GM12878 (cell line): ENCODE measurements at places on chromosomes 6 and 20. TPM values are rescaled to one million over a fixed set of nuclear protein-coding genes. Genes with fewer than 3 reads are reported as not detected.

GRCh38 chr20:7966176-7966575, 25.9 kb upstream of the HAO1 start:
- no peak for DNase-seq

SEC63 gene
- total RNA-seq: 63.1 and 73.0 TPM in 2 replicates

DNA sequence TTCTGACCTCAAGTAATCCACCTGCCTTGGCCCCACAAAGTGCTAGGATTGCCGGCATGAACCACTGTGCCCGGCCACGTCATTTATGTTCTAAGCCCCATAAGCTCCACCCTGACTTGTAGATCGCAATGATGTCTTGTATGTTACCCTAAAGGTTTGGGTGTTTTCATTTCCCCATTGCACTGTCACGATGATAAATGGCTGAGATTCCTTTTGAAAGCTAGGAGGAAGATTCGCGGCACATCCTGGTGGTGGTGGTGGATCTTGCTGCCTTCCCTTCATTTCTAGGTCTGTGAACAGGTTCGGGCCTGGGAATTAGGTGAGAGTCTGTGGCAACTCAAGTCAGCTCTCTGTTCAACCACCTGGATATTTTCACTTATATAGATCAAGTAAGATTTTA, 28.3 kb downstream of the MUC22 start:
- no peak for DNase-seq

GRCh38 chr20:24684956-24685691, 215.7 kb downstream of the SYNDIG1 start:
- no peak for DNase-seq

- no peak for DNase-seq
Observed at GRCh38 chr6:13528232-13528631, 40.8 kb upstream of the GFOD1 start.

DNA sequence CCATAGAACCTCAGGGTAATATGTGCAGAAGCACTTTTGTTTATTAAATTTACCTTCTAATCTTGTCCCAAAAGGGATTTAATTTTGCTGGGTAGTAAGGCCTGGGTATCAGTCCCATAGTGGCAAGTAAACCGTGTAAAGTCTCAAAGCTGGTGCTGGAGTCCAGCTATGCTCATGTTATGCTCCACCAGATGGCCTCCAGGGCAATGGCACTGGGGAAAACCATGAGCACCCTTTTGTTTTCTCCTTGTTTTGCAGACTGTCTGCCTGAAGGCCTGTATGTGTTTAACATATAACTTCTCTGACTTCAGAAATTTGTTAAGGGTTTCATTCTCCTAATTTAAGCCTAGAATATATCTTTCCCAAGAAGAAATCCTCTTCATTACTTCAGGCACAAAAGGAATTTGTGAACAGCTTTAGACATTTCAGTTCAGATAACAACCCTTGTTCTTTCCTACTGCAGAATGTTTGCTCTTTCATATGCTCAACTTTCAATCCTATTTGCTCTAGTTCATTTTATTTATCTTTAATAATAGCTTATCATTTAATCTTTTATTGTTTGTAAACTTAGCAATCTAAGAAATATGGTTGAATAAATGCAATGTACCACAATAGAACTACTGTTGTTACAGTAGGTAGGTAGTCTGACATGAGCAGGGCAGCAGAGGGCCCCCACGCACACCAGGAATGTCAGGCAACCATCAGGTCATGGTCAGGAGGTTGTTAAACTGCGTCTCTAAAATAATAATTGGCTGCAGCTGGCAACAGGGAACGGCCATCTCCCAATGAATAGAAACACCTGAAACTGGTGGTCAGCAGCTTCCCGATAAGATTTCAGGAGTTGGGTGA, 162.8 kb downstream of the TENT5A start:
- no peak for DNase-seq

TREM1 gene
- total RNA-seq: 0.44 and 0.77 TPM in 2 replicates

DNA sequence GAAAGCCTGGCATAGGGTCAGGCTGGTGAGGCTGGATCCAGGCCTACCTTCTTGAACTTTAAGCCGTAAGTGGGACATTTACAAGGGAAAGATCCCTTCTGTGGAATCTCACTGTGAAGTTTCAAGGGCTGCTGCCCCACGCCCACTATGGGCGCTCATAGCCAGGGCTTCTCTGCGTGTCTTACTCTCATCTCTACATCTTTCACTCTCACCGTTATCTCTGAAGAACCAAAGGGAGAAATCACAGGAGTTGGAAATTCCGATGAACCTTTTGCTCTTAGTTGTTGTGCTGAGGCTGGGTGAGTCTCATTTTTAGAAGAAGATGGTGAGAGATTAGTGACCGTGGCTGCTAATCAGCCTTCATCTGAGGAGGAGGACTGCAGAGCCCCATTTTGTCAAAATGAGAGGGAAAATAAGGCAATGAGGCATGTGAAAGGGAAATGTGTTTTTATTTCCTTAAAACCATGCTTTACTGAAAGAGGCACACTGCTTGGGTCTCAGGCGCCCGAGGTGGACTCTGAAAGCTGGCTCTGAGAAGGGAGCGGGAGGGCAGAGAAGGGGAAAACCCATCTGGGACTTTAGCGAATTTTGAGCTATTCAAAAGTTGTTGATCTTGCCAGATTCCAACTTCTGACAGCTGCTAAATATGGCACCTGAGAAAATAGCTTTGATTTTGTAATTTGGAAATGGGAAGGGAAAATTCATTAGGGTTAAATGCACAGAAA, 301.5 kb downstream of the CLIC5 start:
- DNase-seq: no peak

OR12D3 gene
- total RNA-seq: not detected in 2 replicates

PDE10A gene
- total RNA-seq: 0.03 and 0.16 TPM in 2 replicates

GRCh38 chr20:51275181-51275580, 252.3 kb upstream of the KCNG1 start:
- no peak for DNase-seq

- DNase-seq: peak; percentile 36
Observed at GRCh38 chr6:28643017-28643740, 117.5 kb downstream of the GPX5 start.

FAXC gene
- not detected in 2 replicates for total RNA-seq

DNA sequence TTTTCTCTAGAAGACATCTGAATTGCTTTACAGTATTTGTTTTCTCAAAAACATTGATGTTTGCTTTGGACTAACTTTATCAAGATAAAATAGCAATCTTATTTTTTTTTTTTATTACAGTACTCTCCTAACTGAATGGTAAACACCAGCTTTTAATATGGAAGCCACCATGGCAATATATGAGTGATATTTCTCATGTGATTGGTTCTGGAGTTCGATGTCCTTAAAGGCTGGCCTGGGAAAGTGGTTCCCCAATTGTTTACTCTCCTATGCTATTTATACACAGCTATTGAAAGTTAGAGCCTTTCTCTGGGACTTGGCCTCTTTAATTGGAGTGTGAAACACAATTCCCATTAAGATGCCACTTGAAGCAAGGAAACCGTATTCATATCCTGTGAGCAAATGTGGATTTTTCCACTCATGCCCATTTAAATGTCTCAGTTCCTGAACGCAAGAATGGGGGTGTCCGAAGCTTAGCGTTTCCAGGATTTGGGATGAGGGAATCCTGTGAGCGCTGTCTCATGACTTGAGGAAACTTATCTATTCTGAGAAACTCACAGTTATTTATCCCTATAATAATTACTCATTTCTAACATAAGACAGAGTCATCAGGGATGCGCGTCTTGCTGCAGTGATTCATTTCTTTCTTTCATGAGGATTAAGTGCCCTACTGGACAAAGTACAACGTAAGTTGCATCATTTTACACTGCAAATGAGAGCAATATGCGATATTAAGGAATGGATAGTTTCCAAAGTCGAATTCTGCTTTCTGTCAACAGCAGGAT, 143.3 kb upstream of the PREP start:
- no peak for DNase-seq

GRCh38 chr20:18639501-18639979, 51.7 kb downstream of the DTD1 start:
- DNase-seq: no peak

DNA sequence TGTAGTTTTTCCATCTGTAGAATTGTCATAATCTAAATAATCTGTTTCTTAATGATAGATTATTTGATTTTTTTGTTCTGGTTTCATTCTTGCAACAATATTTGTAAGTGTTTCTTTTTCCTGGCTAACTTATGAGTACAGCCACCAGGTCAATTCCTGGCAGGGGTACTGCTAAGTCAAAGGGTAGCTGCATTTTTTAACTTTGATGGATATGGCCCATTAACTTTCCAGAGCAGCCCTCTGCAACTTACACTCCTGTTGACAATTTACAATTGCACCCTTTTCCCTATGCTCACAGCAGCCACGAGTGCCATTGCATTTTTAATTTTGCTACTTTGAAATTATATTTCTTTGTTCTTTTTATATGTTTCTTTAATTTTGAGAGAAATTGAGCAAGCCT, 209.3 kb upstream of the CST7 start:
- DNase-seq: no peak
